AML-193 (cell line): ENCODE measurements at places on chromosomes 13 and 19.
A peak's percentile ranks its signal among the peaks of the same experiment; 100 is the strongest.

DNA sequence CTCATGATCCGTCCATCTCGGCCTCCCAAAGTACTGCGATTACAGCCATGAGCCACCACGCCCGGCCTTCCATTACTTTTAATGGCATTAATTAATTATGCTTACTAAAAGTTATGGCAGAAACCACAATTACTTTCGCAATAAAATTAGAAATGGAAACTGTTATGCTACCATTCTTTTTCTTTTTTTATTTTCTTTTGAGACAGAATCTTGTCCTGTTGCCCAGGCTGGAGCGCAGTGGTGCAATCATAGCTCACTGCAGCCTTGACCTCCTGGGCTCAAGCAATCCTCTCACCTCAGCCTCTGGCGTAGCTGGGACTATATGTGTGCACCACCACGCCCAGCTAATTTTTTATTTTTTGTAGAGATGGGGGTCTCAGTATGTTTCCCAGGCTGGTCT lies 4.6 kb upstream of the BST2 start:
- DNase-seq: no peak

- no peak for DNase-seq
Observed at GRCh38 chr13:94822356-94822755, 110.0 kb upstream of the SOX21 start.

GRCh38 chr13:30138511-30138910 lies 168.8 kb downstream of the KATNAL1 start:
- no peak for DNase-seq

DNA sequence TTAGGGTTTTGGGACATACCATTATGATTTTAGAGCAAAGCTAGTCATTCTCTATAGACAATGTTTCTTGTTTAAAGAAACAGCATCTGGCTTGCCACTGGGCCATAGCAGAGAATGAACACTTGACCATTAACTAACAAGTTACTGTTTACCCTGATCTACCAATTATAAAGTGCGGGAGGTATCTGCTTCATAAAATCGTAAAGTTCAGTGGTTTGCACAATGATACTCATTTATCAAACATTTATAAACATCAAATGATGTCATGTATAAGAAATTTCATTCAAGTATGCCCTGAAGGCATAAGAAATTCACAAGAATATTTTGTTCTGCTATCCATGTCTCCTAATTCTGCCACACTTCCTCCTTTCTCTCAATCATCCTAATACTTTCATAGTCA lies 139.2 kb downstream of the PCDH20 start:
- no peak for DNase-seq

GRCh38 chr13:102033386-102033785 lies 368.5 kb downstream of the FGF14 start:
- no peak for DNase-seq

DNA sequence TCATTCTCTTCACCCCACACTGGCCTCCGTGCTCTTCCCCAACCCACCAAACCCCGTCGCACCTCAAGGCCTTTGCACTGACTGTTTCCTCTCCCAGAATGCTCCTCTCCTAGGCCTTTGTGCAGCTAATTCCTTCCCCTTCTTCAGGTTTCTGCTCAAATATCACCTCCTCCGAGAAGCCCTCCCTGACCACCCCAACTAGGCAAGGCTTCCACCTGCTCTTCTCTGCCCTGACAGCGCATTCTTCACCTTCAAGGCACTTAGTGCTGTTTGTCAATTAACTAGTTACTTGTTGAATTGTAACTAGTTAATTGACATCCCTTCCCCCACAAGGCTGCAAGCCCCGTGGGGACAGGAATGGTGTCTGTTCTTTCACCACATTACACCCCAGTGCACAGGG lies 7.8 kb upstream of the NCCRP1 start:
- no peak for DNase-seq

GRCh38 chr13:81017513-81018152 lies 676.7 kb upstream of the SPRY2 start:
- DNase-seq: peak; percentile 82

GRCh38 chr13:106349080-106349931 lies 186.2 kb downstream of the EFNB2 start:
- no peak for DNase-seq

DNA sequence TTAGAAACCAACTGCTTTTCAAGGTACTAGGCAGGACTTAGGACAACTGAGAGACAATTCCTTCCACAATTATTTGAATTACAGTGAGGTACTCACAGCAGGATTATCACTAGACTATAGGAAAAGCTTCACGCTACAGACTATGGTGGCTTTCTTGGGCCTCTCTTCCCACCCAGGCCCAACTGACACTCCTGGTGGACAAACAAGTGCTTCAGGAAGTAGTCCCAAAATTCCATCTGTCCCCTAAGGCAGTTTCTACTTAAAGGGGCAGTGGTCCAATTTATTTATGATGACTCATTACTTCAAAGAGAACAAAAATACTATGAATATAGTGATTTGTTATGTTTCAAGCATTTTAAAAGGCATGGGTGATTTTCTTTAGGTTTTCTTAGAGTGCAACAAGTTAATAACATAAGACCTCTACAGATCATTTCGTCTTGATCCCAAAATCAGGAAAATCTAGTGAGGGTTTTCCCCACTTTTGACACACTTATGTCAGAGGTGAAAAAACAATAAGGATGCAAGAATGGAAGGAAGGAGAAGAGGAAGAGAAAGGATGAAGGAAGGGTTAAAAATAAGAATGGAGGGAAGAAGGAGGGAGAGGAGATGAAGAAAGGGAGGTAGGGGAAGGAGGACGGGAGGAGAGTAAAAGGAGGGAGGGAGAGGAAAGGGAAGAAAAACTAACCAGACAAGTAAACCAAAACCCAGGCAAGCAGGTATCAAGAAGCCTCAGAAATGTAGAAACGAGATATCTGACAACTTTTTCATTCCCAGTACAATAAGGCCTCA lies 100.7 kb downstream of the SERP2 start:
- DNase-seq: no peak

DNA sequence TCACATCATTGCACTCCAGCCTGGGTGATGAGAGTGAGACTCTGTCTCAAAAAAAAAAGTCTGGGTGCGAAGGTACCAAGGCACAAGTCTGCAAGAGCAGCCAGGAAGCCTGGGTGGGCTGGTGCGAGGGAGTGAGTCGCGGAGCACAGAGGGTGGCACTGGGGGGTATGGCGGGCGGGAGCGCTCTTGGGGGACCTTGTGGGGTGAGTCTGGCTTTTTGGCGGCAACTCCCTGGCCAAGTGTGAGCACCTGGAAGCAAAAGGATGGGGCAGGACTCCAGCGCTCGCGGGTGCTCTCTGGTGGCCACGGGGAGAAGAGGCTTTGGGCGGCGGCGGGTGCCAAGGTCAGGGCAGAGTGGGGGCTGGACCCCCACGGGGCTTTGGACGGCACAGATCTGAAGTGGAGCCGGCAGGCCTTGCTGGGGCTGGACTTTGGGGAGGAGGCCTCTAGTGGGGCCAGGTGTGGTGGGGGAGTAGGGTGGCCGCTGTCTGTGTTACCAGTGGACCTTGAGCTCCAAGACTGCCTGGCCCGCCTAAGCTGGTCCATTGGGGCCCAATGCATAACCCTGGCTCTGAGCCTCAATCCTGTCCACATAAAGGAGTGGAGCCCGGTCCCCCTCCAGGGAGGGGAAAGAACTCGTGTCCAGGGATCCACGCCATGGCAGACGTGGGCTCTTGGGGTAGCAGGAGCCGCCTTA lies 1.6 kb downstream of the P2RY11 start:
- no peak for DNase-seq
